ENCODE measurements at places on chromosomes 16 and 17.

GRCh38 chr16:11073407-11073999 lies 129.1 kb downstream of the CLEC16A start:
- DNase-seq = no peak

GRCh38 chr17:1673041-1673785 lies 11.5 kb downstream of the PRPF8 start:
- no peak for DNase-seq

DNA sequence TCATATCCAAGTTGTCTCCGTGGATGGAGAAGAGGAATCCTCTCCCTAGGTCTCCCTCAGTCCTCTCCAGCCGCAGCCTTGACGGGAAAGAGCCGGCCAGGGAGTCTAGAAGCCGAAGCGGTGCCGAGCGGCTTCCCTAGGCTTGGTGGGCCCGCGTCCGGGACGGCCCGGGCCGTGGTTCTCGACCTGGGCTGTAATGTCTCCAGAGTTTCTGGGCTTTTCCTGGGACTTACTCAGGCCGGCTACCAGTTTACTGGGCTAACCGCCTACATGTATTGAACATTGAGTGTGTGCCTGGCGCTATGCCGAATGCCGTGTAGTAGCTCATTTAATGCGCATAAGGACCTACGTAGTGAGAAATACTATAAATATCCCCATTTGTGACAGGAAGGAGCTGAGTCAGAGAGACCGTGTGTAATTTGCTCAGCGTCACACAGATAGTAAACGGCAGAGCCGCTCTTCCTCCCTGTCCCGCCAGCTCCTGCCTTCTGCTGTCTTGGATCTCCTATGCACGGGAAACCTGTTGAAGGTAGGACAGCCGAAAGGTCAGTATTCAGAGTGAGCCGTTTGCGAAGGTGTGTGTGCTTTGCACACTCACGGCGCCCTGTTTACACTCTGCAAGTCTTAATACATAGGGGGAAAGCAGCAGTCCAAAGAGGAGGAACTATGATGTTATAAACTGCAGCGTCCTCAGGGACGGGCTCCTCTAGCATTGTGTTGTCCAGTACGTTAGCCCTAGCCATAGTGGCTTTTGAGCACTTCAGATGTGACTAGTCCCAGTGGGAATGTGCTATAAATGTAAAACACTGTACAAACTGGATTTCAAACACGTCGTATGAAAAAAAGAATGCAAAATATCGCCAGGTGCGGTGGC lies 723 bp upstream of the SPAG5 start:
- peak; percentile 50 for DNase-seq

DNA sequence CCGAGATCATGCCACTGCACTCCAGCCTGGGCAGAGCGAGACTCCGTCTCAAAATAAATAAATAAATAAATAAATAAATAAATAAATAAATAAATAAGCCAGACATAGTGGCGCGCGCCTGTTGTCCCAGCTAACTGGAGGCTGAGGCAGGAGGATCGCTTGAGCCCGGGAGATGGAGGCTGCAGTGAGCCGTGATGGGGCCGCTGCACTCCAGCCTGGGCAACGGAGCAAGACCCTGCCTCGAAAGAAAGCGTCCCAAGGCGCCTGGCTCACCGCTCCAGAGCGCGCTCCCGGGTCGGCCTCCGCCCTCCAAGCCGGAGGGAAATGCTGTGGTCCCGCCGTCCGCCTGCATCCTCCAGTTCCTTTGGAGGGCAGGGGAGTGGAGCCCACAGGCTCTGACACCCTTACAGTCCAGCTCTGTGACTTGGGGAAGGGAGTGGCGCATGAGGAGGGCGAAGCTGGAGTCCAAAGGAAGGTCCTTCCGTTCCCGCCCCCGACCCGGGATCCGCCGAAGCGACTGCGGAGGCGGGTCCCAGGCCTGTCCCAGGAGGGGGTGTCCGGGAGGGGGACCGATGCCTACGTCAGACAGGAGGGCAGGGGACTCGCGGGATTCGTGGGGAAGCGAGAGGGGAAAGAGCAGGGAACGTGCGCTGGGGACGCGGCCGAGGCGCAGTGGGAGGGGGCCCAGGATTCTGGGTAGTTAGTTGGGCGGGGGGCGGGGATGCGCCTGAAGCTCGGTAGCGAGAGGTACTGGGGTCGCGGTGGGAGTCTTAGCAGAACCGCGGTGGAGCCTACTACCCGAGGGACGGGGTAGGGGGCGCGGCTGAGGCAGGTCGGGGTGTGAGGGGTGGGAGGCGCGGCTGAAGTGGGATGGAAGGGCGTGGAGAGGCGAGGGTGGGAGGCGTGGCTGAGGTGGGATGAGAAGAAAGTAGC lies 8.4 kb upstream of the TRPV2 start:
- no peak for DNase-seq

- DNase-seq = no peak
Measured at GRCh38 chr16:67748834-67749233, 29.7 kb upstream of the GFOD2 start.

- DNase-seq = no peak
Measured at GRCh38 chr16:19130385-19130784, 16.6 kb downstream of the ITPRIPL2 start.

DNA sequence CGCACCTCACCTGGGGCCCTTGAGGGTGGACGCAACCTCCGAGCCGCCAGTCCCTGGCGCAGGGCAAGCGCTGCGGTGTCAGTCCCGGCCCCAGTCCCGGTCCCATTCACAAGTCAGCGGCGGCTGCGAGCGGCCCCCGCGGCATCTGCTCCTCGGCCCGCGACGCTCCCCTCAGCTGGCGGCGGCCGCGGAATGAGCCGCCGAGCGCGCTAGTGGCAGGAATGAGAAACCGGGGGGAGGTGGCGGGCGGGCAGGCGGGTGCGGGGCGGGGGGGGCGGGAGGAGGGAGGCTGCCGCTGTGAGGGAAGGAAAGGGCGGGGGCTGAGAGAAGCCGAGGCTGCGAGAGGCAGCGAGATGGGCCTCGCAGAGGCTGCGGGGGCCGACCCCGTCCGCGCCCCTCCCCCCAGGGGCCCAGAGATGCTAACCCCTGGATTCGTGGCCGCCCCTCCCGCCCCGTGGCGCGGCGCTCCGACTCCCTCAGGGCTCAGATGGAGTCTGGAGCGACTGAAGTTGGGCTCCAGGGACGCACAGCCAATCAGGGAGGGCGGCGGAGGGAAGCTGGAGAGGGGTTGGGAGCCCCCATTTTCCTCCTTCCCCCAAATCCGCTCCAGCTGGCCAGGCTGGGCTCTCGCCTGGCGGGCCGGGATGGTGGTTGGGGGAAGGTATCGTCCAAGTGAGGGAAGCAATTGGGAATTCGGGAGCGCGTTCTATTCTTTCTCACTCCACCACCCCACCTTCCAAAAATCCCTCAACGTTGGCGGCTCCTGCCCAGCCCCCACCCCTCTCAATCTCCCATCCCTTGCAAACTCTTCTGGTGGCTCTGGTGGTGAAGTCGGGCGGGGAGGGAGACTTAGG lies at the start of gene CDH11:
TSS of gene CDH11 (minus strand) at position 194 of the 854 bp plus-strand sequence. CDS start 117,194 bp downstream, outside the sequence.
- no peak for DNase-seq

DNA sequence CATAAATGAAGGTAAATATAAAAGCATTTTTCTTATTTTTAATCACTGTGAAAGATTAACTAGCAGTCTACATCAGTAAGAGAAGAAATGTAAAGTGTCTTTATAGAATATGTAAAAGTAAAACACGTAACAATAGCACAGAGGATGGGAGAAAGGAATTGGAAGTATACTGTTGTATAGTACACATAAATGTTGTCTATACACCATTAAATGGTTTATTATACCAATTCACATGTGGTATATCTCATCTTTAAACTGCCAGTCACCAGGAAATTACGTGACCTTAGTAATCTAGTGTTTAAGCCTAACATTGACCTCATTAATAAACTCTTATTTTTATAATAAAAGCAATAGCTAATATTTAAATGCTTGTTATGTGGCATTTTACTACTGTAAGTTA lies 87.4 kb downstream of the USP32 start:
- DNase-seq = no peak

GRCh38 chr16:89904606-89905510 lies 13.8 kb upstream of the MC1R start:
- no peak for DNase-seq

DNA sequence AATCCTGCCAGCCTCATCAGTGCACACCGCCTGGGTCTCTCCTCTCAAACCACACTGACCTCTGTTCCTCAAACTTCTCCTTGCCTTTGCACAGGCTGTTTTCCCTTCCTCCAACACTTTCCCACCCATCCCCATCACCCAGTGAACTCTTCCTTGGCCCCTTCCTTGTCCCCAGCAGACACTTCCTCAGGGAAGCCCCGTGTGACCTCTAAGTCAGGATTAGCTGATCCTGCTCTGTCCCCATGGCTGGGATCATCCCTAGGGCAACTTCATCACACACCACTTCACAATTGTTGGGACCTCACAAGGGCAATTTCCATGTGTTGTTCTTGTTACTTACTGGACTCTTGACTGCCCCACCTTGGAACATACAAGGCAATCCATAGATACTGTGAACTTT lies 67.8 kb downstream of the WSB1 start:
- DNase-seq = no peak

GRCh38 chr17:61310590-61310989 lies 89.1 kb upstream of the TBX2 start:
- DNase-seq = no peak

- DNase-seq = no peak
Measured at GRCh38 chr16:48317026-48317425, 68.2 kb downstream of the SIAH1 start.

GRCh38 chr17:725084-725483 lies 7.3 kb upstream of the TLCD3A start:
- no peak for DNase-seq

DNA sequence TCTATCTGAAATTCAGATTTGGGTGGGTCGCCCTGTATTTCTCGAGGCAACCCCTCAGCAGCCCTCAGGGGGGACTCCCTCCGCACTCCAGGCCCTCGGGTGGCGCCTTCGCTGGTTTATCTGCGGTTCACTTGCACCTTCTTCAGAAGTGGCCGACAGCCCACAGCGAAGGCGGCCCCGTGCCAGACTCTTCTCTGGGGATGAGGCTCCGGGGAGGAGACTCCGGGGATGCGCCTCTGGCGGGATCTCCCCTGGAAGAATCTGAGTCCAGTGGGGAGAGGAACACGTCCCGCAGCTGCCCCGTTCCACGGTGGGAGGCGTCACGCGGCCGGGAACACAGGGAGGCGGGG lies 63.9 kb upstream of the DNAJA2 start:
- peak; percentile 17 for DNase-seq
